ENCODE measurements at places on chromosomes 6 and 20.

DNA sequence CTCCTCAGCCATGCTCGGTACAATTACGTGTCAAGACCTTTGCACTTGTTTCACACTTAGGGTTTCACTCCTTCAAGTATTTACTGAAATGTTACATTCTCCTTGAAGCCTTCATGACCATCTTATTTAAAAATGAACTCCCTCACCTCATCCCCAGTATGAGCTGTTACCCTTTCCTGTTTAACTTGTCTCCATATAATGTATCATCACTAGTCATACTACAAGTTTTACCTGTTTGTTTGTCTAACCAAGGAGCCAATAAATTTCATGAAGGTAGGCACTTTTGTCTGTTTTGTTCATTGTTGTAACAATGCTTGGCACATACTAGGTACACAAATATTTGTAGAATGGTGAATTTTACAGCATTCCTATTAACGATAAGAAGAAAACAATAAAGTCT, 46.1 kb upstream of the MTRF1L start:
- H3K4me1 ChIP-seq: no peaks in the 10 kb centered on the region
- no peaks in the 10 kb centered on the region for H3K27me3 ChIP-seq
- H3K4me3 ChIP-seq: no peak overlapping the region
- H3K36me3 ChIP-seq: peaks cover 5% of the 10 kb centered on the region
- H3K27ac ChIP-seq: no peak overlapping the region

DNA sequence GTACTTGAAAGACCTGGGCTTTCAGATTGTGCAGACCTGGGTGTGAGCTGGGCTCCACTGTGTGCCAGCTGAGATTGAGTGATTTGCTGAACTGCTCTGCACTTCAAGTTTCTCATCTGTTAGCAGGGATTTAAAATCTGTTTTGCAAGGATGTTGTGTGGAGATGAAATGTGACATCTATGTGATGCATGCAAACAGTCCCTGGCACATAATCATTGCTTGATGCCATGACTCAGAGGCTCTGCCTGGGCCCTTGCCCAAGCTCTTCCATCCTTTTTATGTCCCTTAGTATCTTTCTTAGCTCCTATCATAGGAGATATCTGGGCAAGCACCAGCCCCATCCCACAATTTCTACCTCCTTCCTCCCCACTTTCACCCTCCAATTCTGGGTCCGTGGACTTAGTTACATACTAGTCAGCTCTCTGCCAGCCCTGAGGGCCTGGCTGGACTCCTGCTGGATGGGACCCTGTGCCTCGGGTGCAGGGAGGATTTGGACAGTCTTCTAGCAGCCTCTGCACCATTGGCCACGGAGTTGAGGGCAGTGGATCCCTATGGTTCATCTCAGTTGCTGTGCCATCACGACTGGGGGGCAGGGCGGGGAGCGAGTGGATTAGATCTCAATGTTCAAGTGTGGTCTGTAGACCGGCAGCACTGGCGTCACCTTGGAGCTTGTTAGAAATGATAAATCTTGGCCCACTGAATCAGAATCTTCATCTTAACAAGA, 103.6 kb downstream of the MAP3K7 start:
- no peaks in the 10 kb centered on the region for H3K36me3 ChIP-seq
- no peak overlapping the region for H3K27ac ChIP-seq
- DNase-seq: no peak
- H3K4me1 ChIP-seq: peaks cover 35% of the 10 kb centered on the region
- no peak overlapping the region for H3K4me3 ChIP-seq

- peaks cover 20% of the 10 kb centered on the region for H3K4me1 ChIP-seq
- H3K4me3 ChIP-seq: no peak overlapping the region
- H3K36me3 ChIP-seq: no peaks in the 10 kb centered on the region
- H3K27ac ChIP-seq: no peak overlapping the region
Observed at GRCh38 chr6:6713657-6714056, 125.1 kb downstream of the LY86 start.

- peaks cover 22% of the 10 kb centered on the region for H3K36me3 ChIP-seq
- peak overlapping the region; percentile 7 for H3K4me3 ChIP-seq
- H3K27me3 ChIP-seq: peaks cover 6% of the 10 kb centered on the region
- DNase-seq: peak; percentile 28
- H3K27ac ChIP-seq: no peak overlapping the region
Observed at GRCh38 chr6:43129434-43130194, 41.5 kb upstream of the SRF start.

DNA sequence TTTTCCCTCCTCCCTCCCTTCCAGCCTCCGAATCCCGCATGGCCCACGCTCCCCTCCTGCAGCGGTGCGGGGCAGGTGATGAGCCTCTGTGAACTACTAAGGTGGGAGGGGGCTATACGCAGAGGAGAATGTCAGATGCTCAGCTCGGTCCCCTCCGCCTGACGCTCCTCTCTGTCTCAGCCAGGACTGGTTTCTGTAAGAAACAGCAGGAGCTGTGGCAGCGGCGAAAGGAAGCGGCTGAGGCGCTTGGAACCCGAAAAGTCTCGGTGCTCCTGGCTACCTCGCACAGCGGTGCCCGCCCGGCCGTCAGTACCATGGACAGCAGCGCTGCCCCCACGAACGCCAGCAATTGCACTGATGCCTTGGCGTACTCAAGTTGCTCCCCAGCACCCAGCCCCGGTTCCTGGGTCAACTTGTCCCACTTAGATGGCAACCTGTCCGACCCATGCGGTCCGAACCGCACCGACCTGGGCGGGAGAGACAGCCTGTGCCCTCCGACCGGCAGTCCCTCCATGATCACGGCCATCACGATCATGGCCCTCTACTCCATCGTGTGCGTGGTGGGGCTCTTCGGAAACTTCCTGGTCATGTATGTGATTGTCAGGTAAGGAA, at the start of gene OPRM1:
OPRM1 (plus strand) TSS at position 10 of the 612 bp plus-strand sequence; CDS start at position 315, 305 bp downstream.
- H3K27ac ChIP-seq: peak within 1 kb of the TSS; percentile 30
- H3K4me1 ChIP-seq: no peaks in the 10 kb centered on the region
- H3K4me3 ChIP-seq: no peak within 1 kb of the TSS
- H3K27me3 ChIP-seq: no peaks in the 10 kb centered on the region
- no peaks in the 10 kb centered on the region for H3K36me3 ChIP-seq
- peak; percentile 89 for DNase-seq

DNA sequence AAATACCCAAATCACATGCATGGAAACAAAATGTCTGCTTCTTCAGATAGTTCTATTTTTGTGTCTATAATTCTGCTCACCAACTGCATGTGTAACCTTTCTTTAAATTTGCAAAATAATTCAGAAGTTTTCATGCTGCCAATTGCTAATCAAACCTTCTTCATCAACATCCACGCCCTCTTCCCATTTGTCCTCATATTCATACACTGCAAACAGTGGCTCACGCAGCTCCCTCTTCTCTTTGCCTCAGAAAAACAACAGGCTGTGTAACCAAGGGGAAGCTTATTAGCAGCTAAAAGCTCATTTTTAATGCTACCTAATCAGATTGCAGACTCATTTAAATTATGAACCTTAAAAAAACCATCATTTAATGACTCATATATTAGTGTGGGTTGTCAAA, 555.0 kb upstream of the EPHA7 start:
- no peak overlapping the region for H3K27ac ChIP-seq
- H3K4me1 ChIP-seq: no peaks in the 10 kb centered on the region
- H3K4me3 ChIP-seq: no peak overlapping the region
- no peaks in the 10 kb centered on the region for H3K36me3 ChIP-seq

GRCh38 chr6:25138934-25139415, 140.2 kb upstream of the CARMIL1 start:
- no peak overlapping the region for H3K4me3 ChIP-seq
- no peaks in the 10 kb centered on the region for H3K36me3 ChIP-seq
- H3K4me1 ChIP-seq: peaks cover 14% of the 10 kb centered on the region

- no peak for DNase-seq
- peaks cover 24% of the 10 kb centered on the region for H3K27me3 ChIP-seq
- H3K4me1 ChIP-seq: peaks cover 68% of the 10 kb centered on the region
- peaks cover 15% of the 10 kb centered on the region for H3K36me3 ChIP-seq
- peak overlapping the region; percentile 97 for H3K27ac ChIP-seq
Observed at GRCh38 chr20:50111120-50111828, 1.7 kb downstream of the UBE2V1 start.

DNA sequence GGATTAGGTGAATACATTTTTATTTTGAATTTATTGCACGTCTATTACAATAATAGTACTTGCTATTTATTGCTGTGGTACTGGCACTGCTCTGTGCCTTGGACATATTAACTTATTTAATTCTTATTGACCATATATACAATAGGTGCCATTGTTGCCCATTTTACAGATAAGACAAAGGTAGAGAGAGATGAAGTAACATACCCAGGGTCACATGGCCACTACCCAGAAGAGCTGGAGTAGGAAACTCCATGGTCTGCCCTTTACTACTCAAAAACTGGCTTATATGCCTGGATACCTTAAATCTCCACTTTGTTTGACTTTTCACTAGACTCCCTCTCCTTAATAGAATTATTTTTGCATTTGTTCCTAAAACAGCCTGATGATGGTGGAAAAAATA, 67.5 kb downstream of the ADGRG6 start:
- H3K27ac ChIP-seq: no peak overlapping the region
- H3K27me3 ChIP-seq: peaks cover 2% of the 10 kb centered on the region
- no peak overlapping the region for H3K4me3 ChIP-seq
- no peaks in the 10 kb centered on the region for H3K36me3 ChIP-seq

- H3K27me3 ChIP-seq: peaks cover 6% of the 10 kb centered on the region
- H3K27ac ChIP-seq: no peak overlapping the region
- peaks cover 19% of the 10 kb centered on the region for H3K4me1 ChIP-seq
- peaks cover 4% of the 10 kb centered on the region for H3K36me3 ChIP-seq
Observed at GRCh38 chr20:37699202-37699601, 5.4 kb downstream of the CTNNBL1 start.

- no peak for DNase-seq
- H3K36me3 ChIP-seq: peaks cover 17% of the 10 kb centered on the region
- H3K4me1 ChIP-seq: no peaks in the 10 kb centered on the region
- no peak overlapping the region for H3K27ac ChIP-seq
Observed at GRCh38 chr6:26651133-26651781, 8.3 kb downstream of the ZNF322 start.

DNA sequence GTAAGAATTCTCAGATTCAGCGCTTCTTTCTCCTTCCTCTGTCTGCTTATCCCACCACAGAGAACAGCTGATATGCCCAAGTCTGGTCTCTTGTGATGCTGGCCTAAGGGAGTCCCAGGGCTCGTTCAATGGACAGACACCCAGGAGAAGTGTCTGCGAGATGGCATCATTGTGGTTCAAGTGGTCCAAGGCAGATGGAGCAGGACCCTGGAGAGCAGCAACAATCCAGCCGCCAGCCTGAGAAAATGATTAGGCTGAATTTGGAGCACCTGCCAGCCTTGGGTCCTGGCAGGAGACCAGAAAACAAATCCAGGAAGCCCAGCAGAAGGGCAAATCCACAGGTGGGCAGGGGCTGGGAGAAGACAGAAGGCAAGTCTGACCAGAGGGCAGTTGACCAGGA, 145.8 kb downstream of the PTPRT start:
- no peak for DNase-seq
- no peak overlapping the region for H3K27ac ChIP-seq
- H3K36me3 ChIP-seq: peaks cover 9% of the 10 kb centered on the region
- no peak overlapping the region for H3K4me3 ChIP-seq
- H3K4me1 ChIP-seq: no peaks in the 10 kb centered on the region

- no peak for DNase-seq
- H3K27me3 ChIP-seq: no peaks in the 10 kb centered on the region
- no peaks in the 10 kb centered on the region for H3K36me3 ChIP-seq
- H3K4me3 ChIP-seq: no peak overlapping the region
Observed at GRCh38 chr6:116073765-116074440, 13.2 kb upstream of the FRK start.

GRCh38 chr6:124148236-124148957, 344.7 kb downstream of the NKAIN2 start:
- no peaks in the 10 kb centered on the region for H3K36me3 ChIP-seq
- DNase-seq: no peak
- H3K4me1 ChIP-seq: no peaks in the 10 kb centered on the region
- H3K27ac ChIP-seq: no peak overlapping the region

DNA sequence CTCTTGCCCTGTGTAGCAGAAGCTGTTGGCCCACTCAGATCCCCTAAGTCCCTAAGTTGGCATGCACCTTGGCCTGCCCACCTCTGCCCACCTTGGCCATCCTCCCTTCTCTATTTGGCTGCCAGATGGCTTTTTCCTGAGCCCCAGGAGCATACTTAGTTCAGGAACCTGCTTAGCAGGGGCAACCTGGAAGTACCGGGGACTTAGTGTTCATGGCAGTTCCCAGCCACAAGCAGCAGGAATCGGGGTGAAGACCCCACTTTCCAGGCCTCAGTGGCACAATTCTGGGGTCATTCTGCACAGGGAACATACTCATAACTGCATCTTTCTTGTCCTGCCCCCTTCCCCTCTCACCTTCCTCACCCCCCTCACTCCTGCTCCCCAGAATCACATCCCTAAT, 158.0 kb upstream of the PMEPA1 start:
- H3K27me3 ChIP-seq: peaks cover 2% of the 10 kb centered on the region
- H3K4me3 ChIP-seq: no peak overlapping the region
- DNase-seq: no peak

DNA sequence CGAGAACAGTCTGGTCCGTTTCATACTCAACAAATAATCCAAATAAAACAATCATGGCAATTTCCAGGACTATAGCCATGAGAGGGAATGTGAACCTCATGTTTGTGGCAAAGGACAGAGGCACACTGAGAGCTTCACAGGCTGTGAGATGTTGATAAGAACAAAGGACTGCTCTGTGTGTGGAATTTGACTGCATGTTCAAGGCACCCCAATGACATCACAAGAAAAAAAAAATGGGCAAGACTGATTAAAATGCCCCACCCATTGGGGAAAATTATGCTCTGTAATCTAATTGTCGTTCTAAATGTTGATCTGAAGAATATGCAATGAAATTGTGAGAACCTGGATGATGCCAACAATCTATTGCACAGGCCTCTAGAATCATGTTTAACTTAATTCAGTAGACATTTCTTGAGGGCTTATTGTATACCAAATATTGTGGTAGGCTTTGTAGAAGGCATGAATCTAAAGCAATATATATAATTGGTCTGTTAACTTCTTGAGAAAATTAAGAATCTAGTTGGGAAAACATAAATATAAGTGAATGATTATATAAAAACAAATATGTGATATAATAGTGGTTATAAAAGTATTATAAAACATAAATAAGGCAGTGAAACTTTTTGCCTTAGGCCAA, at the start of gene RHAG:
RHAG (minus strand) TSS at position 127 of the 637 bp plus-strand sequence; CDS start at position 100, 27 bp downstream.
- no peak within 1 kb of the TSS for H3K4me3 ChIP-seq
- no peaks in the 10 kb centered on the region for H3K4me1 ChIP-seq
- H3K36me3 ChIP-seq: no peaks in the 10 kb centered on the region
- H3K27me3 ChIP-seq: no peaks in the 10 kb centered on the region
- no peak for DNase-seq

- no peak overlapping the region for H3K27ac ChIP-seq
- no peak for DNase-seq
- H3K4me3 ChIP-seq: no peak overlapping the region
- H3K4me1 ChIP-seq: no peaks in the 10 kb centered on the region
Observed at GRCh38 chr6:2396846-2397630, 151.6 kb upstream of the GMDS start.

Measured in endothelial cell (in vitro differentiated cells).